ENCODE measurements at places on chromosomes 7 and 10. TPM values are rescaled to one million over a fixed set of nuclear protein-coding genes. Genes with fewer than 3 reads are reported as not detected.

DNA sequence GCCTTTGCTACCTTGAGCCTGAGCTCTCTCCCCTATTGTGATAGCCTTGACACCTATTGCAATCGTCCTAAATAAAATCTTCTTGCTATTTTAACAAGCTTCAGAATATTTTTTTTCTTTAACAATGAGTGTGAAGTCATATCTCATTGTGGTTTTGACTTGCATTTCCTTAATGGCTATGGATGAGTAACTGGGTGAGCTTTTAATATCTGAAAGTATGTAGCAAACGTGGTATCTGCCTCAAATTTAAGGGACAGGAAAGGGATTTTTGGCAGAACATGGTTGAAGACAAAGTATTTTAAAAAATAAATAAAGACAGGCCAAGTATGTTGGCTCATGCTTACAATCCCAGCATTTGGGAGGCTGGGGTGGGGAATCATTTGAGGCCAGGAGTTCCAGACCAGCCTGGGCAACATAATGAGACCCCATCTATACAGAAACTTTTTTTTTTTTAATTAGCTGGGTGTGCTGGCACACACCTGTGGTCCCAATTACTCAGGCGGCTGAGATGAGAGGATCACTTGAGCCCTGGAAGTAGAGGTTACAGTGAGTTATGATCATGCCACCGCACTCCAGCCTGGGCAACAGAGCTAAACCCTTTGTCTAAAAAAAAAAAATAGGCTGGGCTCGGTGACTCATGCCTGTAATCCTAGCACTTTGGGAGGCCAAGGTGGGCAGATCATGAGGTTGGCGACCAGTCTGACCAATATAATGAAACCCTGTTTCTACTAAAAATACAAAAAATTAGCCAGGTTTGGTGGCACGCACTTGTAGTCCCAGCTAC is 319.3 kb upstream of the NRP1 start:
- no peak for DNase-seq

GRCh38 chr10:28585076-28585475 is 52.2 kb downstream of the WAC start:
- no peak for DNase-seq

Gene ZSWIM8
- total RNA-seq, result 170 TPM

DNA sequence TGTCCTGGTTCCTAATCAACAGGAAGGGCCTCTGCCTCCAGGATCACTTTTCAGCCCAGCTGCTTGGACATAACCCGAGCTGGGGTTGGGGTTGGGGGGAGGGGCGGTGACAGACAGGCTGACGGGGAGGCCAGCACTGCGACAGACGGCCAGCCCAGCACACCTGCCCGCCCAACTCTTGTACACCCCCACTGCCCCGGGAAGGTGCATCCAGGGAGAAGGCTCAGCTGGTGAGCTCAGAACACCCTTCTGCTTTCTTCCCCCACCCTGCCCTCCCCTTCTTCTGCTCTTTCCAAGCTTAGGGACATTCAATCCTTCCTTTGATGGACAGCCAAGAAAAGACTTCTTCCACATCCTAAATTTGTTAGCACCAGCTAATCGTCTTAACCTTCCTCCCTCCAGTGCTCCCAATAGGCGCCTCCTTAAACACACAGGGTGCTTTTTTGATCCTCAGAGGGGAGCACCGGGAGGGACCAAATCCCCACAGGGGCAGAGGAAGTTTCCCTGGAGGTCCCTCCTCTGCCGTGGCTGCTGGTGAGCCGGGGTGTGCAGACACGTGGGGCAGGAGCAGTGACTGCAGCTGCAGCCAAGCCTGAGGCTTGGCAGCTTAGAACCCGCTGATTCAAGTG is 44.7 kb downstream of the COL13A1 start:
- DNase-seq, result no peak

Gene AKR1E2
- total RNA-seq, result 15.2 TPM

- peak; percentile 75 for DNase-seq
Observed at GRCh38 chr7:47945261-47946015, 2.8 kb downstream of the PKD1L1 start.

Gene MKI67
- total RNA-seq, result 3.9 TPM

Data from mucosa of gallbladder (tissue), 1 donor.